ENCODE measurements at places on chromosomes 4 and X.

- peak; percentile 52 for DNase-seq
These were observed at the start of gene PRAF2 for GRCh38 chrX:49073601-49074575. Gene PRAF2, minus strand, starts transcription at chrX:49074002. Its CDS starts 15 bp downstream, at chrX:49073987.

DNA sequence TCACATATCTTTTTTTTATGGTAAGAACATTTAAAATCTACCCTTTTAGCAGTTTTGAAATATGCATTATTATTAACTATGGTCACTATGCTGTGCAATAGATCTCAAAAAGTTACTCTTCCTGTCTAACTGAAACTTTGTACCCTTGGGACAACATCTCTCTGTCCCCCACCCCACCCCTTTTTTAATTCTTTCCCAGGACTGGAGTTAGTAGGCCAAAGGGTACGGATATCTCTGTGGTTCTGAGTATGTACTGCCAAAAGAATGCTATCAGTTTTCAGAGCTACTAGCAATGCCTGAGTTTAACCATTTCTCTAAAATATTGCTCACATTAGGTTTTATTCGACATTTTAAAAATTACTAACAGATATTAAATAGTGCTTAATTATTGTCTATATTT, 4.7 kb upstream of the FAM241A start:
- no peak for DNase-seq

DNA sequence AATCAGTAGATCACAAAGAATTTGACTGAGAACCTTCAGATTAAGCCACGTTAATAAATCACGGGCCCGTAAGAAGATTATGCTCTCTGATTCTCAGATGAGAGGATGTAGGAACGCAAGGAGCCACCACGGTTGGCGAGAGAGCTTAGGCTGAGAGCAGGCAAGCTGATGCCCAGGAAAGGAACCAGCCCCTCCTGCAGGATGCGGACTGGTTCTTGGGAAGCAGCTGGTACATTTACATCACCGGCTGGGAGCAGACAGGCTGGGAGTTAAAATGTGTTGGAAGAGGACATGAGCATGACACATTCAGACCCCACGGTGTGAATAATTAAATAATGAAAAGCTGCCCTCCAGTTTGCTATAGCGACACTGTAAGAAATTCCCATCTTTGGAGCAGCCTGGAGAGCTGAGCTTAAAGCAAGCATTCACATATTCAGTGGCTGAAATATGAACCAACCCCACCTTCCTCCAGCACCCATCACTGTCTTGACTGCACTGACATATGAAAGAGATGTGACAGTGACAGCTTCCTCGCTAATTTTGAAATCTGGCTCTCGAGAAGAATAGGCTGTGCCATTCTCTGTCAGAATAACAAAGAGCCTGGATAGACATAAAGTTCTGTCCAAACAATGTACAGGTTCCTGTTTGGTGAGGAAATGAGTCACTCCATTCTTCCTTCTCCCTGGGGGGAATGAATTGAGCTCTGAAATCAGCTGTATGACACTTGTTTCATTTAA, 33.1 kb downstream of the LNX1 start:
- DNase-seq, result peak; percentile 74

- no peak for DNase-seq
These were observed 189.0 kb upstream of the FRMPD4 start for GRCh38 chrX:11949291-11949690.

DNA sequence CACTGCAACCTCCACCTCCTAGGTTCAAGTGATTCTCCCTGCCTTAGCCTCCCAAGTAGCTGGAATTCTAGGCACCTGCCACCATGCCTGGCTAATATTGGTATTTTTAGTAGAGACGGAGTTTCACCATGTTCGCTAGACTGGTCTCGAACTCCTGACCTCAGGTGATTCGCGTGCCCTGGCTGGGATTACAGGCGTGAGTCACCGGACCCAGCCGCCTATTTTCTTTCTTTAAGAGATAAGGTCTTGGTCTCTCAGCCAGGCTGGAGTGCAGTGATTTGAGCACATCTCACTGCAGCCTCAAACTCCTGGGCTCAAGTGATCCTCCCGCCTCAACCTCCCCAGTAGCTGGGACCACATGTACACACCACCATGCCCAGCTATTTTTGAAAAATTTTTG, 166.5 kb downstream of the DHRSX start:
- DNase-seq, result no peak

DNA sequence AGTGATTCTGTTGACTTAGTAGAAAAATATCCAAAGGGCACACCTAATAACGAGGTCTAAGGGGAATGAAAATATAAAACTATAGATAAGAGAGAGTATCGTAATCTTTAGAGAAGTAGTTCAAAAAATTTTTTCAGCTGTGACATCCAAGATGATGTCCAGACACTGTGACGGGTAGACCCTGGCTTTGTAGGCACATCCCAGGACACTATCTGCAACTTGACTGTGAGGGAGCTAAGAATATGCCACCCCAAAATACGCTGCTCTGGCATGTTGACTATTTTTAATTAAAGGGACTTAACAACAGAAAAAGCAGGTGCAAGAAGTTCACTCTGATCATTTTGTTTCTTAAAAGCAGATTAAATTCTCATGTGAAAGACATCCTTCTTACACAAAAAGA, 89.5 kb downstream of the CLCN4 start:
- no peak for DNase-seq

- DNase-seq, result no peak
These were observed 1.1 kb upstream of the HPSE start for GRCh38 chr4:83335701-83336100.

DNA sequence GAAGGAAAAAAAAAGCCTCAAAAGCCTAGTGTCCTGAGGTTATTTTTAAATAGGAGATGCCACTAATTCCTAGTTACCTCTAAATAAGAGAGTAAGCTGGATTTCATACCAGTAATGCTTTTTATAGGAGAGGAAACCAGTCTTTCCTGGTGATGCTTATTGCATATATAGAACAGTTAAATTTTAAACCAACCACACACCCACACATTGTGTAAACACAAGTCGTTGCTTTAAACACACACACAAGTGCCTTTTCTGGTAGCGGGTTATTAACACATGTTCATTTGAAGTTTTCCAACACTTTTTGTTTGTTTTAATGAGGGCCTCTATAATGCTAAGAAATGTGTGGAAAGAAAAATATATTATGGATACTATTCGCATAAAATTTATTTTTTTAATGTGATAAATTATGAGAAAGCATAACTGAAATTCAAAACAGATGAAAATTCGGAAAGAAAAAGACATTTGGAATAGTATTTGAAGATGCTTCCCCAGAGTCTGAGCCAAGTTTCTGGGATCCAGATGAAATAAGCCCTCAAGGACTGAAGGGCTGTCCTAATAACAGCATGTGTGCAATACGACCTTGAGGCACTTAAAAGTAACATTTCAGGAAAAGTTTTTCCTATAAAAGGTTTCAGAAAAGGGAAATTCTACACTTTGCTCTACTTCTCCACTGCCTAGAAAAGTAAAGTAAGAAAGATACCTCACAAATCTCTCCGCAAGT, 2.0 kb downstream of the ANTXR2 start:
- DNase-seq, result no peak

- no peak for DNase-seq
These were observed 1.0 kb downstream of the SLITRK4 start for GRCh38 chrX:143634663-143635455.

GRCh38 chr4:8208565-8208964, 9.5 kb downstream of the SH3TC1 start:
- no peak for DNase-seq

- no peak for DNase-seq
These were observed 136.4 kb upstream of the FAM9C start for GRCh38 chrX:13180807-13181206.

DNA sequence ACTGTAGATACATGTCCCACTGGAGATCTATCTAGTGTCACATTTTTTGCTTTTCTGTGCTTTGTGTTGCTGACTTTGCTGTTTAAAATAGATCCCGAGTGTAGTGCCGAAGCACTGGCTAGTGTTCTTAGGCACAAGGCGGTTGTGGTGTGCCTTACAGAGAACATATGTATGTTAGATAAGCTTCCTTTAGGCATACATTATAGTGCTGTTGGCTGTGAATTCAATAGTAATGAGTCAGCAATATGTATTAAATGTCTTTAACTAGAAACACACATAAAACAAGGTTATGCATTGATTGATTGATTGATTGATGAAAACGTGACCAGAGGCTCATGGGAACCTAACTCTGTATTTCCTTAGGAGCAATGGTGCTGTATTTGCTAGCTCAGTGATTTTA, 56.2 kb downstream of the COX7B2 start:
- DNase-seq, result no peak

- DNase-seq, result no peak
These were observed 19.9 kb upstream of the KLHL8 start for GRCh38 chr4:87240341-87240740.

GRCh38 chr4:52640808-52641565, 18.1 kb downstream of the USP46 start:
- no peak for DNase-seq

DNA sequence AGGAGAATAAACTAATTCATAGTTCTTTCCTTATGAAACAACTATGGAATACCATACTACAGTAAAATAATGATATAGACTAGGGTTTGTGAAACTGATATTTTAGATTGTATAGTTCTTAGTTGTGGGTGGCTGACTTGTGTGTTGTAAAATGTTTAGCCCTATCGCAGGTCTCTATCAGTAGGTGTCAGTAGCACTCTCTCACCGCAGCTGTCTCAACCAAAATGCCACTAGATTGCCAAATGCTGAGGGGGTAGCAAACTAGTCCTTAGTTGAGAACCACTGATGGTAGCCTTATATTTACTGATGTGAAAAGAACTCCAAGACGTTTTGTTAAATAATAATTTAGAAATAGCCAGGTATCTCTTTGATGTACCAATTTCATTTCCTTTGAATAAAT, 48.1 kb downstream of the RHOXF2B start:
- no peak for DNase-seq

DNA sequence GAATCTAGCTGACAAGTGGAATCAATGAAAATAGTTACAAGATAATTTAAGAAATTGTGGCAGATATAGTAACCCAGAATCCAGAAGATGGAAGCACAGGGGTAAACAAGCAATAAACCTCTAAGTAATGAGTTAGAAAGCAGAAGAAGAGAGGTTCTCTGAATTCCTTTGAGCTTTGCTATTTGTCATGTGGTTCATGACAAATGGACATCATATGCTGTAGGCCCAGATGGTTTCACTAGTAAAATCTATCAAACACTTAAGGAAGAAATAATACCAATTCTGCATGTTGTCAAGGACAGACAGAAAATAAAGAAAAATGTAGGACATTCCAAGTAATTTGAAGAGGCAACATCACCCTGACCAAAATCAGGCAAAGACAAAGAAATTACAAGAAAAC, 480.8 kb upstream of the INTU start:
- DNase-seq, result no peak

GRCh38 chrX:103678199-103678993, 8.1 kb downstream of the MORF4L2 start:
- DNase-seq, result no peak

GRCh38 chr4:182904211-182904761, 12.9 kb downstream of the DCTD start:
- DNase-seq, result no peak

GRCh38 chr4:160423879-160424451, 1321.1 kb downstream of the RAPGEF2 start:
- DNase-seq, result no peak

GRCh38 chrX:57587062-57587461, 4.7 kb upstream of the ZXDB start:
- no peak for DNase-seq
